ENCODE measurements at places on chromosomes 4 and X.

DNA sequence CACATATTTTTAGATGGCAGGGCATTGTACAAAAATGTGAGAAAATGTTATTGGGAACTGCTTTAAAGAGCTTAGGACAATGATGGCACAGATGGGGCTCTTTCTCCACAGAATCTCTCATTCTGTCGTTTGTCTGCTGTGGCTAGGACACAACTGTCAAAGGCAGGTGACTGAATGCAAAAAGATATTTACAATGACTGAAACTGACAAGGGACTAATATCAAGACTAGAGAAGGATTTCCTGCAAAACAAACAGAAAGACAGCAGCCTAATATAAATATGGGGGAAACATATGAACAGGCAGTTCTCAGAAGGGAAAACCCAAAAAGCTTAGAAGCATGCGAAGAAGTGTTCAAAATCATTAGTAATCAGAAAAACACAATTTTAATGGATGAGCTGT lies 177.5 kb upstream of the AFF2 start:
- DNase-seq, result no peak

GRCh38 chrX:118652717-118653116 lies 74.7 kb upstream of the IL13RA1 start:
- DNase-seq, result peak; percentile 17

DNA sequence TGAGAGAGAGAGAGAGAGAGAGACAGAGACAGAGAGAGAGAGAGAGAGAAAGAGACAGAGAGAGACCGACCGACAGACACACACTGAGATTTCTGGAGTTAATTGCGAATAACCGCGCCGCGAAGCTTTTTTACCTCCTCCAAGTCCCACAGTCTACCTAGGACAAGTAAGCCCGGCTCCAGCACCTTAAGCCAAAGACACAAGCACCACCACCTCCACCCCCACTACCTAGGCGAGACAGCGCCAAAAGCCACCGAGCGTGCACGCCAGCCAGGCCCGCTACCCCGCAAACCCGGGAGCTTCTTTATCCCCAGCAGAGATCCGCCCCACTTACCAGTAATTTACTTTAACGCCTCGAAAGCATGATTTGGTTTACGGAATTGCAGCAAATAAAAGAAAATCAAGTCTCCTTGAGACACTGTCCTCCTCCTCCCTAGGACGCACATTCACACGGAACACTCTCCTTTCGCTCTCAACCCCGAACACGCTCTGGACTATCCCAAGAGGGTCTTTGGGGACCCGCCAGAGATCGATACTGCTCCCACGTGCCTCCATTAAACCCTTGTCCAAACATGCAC lies 649.6 kb upstream of the DIPK2B start:
- DNase-seq, result no peak

DNA sequence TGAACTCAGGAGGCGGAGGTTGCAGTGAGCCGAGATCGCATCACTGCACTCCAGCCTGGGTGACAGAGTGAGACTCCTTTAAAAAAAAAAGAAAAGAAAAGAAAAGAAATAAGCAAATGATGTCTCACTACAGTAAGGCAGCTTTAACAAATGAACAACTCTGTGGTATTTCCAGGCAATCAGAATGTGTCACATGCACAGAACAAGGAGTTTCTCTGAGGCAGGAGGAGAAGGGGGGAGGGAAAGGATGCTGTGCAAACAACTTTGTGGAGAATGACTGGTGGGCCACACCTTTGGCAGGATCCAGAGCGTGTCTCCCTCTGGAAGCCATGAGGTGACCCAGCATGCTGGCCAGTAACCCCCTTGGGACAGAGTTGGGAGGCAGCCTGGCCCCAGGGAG lies 57.6 kb downstream of the RAI2 start:
- DNase-seq, result no peak

DNA sequence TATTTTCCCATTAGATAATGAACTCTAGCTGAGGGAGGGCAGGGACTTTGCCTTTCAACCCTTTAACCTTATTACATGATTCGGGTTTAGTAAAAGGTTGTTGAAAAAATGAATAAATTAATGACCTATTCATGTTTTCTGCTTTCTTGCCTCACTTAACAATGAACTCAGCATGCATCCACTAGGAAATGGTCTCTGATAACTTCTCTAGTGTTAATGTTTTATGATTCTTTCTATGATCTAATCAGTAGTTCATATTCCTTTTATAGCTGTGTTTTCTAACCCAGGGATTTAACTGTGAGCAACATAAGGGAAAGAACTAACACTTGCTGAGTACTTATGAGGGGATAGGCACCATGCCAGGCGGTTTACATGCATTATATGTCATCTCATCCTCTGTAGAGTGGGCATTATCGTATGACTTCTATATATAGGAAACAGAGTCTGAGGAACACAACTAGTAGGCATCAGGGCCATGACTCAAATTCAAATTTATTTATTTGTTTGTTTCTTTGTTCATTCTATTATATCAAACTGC lies 236.7 kb upstream of the MAB21L2 start:
- no peak for DNase-seq

DNA sequence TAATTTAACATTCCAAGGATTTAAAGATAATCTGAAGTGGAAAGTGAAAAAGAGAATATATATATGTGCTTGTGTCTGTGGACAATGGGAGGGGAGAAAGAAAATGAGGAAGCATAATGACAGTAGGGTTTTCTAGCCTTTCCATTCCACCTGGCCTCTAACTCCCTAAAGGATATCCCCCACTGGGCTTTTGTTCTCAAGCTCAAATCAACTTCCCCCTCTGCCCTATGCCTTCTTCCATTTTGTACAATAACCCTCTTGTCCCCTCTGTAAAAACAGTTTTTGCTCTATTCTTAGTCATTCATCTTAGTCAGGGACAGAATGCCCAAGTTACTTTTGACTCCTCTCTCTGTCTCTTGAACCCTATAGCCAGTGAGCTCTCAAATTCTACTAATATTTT lies 23.6 kb downstream of the ANTXR2 start:
- DNase-seq, result no peak

GRCh38 chrX:148784856-148785255 lies 284.4 kb downstream of the AFF2 start:
- DNase-seq, result no peak

DNA sequence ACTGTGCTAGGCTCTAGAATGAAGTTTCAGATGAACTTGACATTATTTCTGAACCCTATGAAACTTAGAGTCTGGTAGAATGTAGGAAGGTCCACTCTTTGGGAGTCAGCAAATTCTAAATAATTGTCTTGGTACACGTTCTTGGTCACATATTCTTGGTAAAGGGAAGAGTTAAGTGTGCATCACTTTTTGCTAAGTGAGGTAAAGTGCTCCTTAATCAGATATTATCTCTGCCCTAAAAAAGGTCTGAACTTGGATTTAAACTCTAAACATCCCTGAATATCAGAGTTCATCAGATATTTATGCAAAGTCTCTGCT lies 7.2 kb downstream of the OCIAD2 start:
- DNase-seq, result no peak

GRCh38 chr4:122588453-122589238 lies 32.2 kb downstream of the IL21 start:
- DNase-seq, result peak; percentile 44

GRCh38 chr4:78642934-78643333 lies 91.4 kb downstream of the ANXA3 start:
- no peak for DNase-seq

- DNase-seq, result peak; percentile 41
Observed at GRCh38 chr4:173835903-173836302, 305.9 kb upstream of the HAND2 start.

Data from AG09309 (cell line).